Activated T-cell treated with anti-CD3 and anti-CD28 coated beads, Interleukin-2, amount 50 U/mL, for 1 hour (primary cell): ENCODE measurements at places on chromosomes 11 and 22.

GRCh38 chr11:108009497-108010370, 1.0 kb downstream of the CUL5 start:
- no peak for DNase-seq

GRCh38 chr11:1493650-1494244, 7.2 kb upstream of the MOB2 start:
- no peak for DNase-seq

GRCh38 chr11:118524356-118524755, 2.9 kb upstream of the TTC36 start:
- DNase-seq, result no peak

DNA sequence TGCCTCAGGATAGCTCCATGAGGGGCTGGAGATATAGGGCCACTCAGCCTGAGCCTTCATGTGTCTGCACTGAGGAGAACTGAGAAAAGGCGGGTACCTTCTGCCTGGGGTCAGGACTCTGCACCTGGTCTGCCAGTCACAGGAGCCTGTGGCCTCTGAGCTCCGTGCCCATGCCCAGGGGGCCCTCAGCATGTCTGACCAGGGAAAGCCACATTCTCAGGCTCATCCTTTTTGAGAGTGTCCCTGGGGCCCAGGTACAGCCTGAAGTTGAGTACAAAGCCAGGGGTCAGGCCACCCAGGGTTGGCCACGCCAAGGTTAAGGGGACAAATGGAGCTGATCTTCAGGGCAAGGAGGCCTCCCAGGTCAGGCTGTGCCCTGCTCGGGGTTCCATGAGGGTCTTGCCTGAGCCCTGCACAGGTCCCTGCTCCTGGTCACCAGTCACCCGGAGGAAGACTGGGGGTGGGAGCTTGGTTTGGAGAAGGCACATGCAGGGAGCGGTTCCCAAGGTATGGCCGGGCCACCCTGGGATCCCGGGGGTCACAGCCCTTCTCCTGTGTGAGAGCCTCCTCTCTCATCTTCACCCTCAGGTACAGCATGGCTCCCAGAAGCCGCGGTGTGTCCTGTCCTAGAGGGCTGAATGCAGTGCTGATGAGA, 6.0 kb downstream of the DENND6B start:
- no peak for DNase-seq

DNA sequence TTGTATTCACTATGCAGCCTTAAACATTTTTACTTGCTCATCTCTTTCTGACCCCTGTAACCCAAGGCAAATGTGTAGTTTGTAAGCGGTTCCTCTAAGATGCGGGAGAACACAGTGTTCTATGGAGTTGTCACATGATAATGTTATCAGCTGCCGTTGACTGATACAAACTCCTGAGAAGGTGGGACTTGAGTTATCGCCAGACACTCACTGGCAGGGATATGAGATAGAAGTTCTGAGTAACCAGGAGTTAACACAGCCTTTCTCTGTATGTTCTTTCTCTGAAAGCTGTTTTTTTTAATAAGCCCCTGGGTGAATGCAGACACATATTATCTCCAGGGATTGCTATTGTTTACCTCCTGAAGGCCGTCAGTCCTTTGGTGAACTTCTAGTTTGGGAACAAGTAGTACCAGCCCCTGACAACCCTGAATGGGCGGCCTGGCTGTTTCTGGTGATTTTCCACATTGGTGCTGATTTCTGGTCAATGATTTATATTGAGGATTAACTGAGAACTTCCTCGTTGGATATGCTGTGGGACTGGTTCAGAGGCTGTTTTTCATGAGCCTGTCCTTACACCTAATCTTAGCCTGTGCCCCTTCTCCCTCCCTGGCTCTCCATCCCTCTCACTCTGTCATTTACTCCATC, 155.3 kb upstream of the RASSF10 start:
- DNase-seq, result no peak

DNA sequence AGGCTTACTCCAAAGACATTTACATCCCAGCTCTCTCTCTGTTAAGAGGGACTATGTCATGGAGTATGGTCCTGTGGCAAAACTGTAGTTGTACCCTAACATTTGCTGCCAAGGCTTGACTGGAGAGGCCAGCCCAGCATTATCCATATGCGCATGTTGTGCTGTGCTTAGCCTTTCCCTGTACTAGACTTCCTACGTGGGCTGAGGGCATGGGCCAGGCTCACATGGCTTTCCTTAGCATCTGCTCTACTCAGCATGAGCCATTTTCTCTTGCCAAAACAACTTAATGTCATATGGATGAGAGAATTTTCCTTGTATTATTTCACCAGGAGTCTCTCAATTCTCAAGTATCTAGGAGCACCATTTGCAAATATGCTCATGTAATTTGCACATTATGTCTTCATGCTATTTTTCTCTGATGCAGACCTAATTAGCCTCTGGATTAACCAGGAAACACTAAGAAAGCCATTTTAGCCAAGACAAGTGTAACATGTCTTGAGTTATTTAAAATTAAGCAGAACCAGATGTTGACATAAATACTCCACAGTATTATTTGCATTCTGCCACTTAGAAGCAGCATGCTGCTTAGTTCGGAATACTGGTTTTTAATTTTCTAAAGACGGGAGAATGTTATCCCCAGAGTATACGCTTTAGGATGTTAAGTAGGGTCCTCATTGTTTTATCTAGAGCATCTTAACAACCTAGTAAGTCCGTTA, 71.7 kb upstream of the FAR1 start:
- DNase-seq, result no peak

- no peak for DNase-seq
These were observed 45.3 kb downstream of the MED15 start for GRCh38 chr22:20552443-20553401.

DNA sequence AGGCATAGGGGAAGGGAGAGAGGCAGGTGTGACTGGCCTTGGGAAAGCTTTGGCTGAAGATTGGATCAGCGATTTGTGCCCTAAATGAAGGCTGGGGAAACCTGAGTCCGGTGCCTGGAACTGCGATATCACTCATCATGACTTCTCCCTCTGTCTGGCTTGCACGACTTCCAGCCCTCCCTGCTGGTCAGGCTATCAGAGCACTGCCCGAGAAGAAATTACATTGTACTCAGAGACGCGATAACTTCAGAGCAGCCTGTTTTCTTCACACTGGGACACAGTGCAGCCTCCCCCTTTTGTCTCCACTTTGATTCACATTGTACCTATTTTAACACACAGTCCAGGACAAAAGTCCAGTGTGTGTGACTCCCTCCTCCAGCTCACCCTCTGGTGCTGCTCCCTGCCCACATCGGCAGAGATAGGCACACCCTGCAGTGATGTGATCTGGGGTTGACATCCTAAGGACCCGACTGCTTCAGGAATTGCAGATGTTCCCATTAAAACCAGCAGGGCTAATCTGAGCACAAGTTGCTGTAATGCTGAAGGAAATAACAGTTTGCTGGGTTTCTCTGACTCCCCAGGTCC, 62.1 kb upstream of the CADM1 start:
- DNase-seq, result no peak

DNA sequence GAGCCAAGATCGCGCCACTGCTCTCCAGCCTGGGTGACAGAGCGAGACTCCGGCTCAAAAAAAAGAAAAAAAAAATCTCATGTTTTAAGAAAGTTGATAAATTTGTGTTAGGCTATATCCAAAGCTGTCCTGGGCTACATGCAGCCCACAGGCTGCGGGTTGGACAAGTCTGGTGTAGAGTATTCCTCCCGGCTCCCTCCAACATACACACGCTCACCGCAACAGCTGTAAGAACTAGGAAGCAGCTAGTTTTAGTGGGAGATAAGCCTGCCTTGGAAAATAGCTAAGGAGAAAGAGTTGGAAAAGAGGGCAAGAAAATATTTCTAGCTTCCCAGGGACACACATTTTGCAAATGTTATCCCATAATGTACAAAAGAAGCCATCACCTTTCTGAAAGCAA, 46.6 kb downstream of the CELF1 start:
- no peak for DNase-seq

DNA sequence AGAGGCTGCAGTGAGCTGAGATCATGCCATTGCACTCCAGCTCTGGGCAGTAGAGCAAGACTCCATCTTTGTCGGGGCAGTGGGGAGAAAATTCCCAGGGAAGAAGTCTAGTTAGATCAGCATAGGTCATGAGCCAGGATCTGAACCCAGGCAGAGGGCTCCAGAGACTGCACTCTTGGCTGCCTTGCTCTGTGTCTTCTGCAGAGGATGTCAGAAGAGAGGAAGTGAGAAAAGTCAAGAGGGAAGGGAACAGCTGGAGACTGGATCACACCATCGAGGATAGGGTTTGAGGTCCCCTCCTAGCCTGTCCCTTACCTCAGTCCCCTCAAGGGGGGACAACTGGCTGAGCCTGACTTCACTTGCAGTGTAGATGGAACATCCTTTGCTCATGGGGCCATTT, 5.8 kb downstream of the MYOD1 start:
- no peak for DNase-seq

- no peak for DNase-seq
These were observed 185.3 kb upstream of the LARGE1 start for GRCh38 chr22:34105461-34106062.

DNA sequence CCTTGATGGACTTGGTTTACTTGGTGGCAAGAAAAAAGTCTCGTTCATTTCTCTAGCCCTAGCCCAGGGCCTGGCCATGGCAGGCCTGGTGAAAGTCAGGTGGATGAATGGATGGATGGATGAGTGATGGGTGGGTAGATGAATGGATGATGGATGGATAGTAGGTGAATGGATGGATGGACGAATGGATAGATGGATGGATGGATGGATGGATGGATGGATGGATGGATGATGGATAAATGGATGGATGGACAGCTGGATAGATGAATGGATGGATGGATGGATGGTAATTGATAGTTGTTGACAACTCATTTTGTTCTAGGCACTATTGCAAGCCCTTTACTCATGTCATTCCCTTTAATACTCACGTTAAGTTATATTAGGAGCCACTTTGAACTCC, 86.1 kb upstream of the ANO1 start:
- no peak for DNase-seq

DNA sequence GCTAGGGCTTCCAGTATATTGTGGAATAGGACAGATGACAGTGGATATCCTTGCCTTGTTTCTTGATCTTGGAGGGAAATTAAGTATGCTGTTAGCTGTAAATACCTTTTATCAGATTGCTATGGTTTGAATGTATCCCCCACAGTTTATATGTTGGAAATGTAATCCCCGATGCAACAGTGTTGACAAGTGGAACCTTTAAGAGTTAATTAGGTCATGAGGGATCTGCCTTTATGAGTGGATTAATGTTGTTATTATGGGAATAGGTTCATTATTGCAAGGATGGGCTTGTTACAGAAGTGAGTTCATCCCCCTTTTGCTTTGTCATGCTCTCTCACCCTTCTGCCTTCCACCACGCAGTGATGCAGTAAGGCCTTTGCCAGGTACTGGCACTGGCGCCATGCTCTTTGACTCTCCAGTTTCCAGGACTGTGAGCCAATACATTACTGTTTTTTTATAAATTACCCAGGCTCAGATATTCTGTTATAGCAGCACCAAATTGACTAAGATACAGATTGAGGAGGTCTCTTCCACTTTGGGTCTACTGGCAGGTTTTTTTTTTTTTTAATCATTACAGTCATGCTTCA, 16.4 kb downstream of the CABIN1 start:
- DNase-seq, result no peak

- DNase-seq, result no peak
These were observed 1529.8 kb downstream of the FAM181B start for GRCh38 chr11:81203876-81204275.

GRCh38 chr11:60459345-60459744, 3.7 kb downstream of the MS4A1 start:
- no peak for DNase-seq
